ENCODE measurements at places on chromosomes 2 and 18.

GRCh38 chr2:114056294-114057143 is 166.6 kb downstream of the ACTR3 start:
- DNase-seq, result no peak

DNA sequence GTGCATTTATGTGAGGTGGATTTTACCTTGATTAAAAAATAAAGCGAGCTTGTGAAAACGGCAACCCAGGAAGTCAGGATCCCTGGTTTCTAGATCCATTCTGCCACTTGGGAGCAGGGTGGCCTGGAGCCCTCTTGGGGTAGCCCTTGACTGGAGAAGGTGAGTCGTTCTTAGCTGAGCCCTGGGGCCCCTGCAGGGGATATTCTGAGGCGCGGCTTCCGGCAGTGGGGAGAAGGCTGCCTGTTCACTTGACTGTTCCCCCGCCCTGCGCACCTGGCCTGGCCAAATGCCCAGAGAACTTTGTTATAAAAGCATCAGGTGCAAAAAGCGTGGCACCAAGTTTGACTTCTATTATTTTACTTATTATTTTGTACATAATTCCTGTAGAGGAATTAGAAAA is 221.9 kb downstream of the DYSF start:
- no peak for DNase-seq

DNA sequence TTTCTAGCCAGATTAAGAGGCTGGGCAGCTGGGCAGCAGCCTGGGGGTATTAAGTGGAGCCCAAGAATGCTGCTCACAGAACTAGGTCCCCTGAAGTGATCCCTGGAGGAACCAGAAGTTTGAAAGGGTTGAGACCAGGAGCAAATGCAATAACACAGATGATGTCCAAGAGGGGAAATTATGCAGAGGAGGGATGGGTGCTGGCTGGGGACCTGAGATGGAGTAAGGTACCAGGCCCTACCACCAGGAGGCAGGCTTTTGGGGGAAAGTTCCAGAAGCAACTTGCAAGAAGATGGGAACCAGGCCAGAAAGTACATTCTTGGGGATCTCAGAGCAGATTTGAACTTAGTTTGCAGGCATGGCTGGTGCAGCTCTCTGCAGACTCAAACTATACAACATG is 175.1 kb downstream of the NCK2 start:
- peak; percentile 53 for DNase-seq

DNA sequence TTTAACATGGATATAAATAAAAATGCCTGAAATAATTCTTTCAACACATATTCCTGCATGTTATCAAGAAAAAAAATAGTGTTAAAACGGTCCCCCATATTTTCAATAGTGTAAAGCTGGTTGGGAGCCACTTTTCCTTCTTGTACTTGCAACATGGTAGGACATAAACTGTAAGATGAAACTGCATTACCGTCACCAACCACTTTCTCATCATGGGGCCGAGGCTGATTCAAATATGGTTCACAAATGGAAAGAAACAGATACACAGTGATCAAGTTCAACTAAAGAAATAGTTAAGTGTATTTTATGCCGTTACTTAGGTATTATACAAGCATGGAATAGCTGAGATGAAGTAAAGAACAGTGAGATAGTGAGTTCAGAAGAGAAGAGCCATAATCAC is 360.7 kb downstream of the ZEB2 start:
- no peak for DNase-seq

DNA sequence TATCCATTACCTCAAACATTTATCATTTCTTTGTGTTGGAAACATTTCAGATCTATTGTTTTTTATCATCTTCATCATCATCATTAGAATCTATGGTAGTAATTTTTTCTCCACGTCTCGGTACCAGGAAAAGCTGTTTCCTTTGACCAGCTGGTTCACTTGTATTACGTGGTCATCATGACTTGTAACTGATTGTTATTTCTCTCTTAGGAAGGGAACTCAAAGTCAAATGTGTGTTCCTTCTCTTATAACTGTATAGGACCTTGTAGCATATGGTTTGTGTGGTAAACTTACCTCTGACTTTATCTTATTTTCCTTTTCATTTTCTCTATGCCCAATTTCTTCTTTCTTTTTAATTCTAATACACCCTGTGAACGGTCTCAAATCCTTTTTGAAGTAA is 16.5 kb downstream of the NCOA1 start:
- no peak for DNase-seq

DNA sequence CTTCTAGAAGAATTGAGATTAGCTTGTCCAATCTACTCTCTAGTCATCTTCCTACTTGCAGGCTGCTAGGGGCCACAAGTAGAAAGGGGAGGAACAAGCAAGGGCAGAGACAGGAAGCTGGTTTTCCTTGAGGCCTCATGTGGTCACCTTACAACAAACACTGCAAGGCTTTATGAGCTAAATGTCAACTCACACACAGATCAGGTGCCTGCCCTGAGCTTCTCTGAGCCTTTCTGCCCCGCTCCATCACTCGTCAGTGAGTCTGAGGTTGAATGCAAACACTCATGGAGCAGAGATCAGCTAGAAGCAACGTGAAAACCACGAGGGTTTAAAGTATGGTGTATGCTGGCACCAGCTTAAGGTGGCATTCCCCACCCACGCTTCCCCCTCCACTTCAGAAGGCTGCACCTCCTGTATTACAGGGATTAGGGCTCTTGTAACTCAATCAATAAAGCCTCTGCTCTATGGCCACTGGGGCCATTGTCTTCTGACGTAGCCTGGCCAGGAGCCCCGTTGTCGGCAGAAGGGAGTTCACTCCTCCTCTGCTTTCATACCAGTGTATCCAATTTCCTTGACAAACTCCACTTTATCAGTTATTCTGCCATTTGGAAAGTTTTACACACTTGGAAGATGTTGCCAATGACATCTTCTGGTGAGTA is 5.4 kb upstream of the CRYGC start:
- DNase-seq, result no peak

GRCh38 chr2:158024288-158024898 is 77.3 kb upstream of the UPP2 start:
- DNase-seq, result peak; percentile 69

DNA sequence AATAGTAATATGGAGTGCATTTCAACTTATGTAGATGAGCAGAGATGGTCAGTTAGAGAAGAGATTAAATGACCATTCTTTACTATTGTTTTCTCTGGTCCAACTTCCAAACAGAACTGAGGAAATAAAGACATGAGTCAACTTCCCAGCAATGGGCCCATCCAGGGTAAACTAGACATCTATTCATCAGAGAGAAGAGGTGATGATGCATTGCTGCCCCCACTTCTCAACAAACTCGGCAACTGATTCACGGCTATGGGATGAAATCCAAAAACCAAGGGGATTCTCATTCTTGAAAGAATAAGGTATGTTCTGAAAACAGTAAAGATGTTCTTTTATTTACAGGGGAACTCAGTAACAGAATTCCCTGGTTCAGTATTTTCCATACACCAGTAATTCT is 190.7 kb downstream of the RDH14 start:
- no peak for DNase-seq

- no peak for DNase-seq
Measured at GRCh38 chr2:68878753-68879152, 7.6 kb upstream of the BMP10 start.

GRCh38 chr2:149906886-149907285 is 319.3 kb upstream of the MMADHC start:
- no peak for DNase-seq

DNA sequence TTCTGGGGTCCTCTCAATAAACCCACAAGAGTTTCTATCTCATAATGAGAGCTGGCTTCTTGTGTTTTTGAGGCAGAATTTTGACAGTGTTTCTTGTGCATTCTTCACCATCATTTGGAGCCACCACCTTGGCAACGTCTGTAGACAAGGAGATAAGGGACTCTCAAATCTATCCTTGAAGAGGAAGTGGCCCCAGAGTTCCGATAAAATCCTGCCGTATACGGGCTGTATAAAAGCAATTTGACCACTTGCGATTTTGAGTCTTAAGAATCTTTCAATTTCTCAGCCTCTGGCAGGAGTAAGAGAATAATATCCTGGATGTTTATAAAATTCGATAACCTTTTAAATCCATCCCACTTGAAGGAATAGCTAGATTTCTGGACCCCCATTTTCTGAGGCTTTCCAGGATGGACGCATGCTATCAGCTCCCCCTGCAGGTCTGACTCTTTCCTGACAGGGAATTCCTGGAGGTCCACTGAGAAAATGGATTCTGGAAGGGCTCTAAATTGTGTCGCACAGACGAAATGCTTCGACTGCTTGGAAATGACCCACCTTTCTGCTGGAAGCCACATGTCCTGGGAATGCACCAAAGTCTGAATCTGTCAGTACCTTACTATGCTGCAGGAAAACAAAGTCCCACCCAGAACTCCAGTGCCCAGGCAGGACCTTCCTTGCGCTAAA is 54.1 kb downstream of the E2F6 start:
- no peak for DNase-seq

- no peak for DNase-seq
Measured at GRCh38 chr2:137910641-137911040, 53.6 kb upstream of the HNMT start.

GRCh38 chr2:239760596-239760995 is 264.5 kb downstream of the NDUFA10 start:
- DNase-seq, result no peak

DNA sequence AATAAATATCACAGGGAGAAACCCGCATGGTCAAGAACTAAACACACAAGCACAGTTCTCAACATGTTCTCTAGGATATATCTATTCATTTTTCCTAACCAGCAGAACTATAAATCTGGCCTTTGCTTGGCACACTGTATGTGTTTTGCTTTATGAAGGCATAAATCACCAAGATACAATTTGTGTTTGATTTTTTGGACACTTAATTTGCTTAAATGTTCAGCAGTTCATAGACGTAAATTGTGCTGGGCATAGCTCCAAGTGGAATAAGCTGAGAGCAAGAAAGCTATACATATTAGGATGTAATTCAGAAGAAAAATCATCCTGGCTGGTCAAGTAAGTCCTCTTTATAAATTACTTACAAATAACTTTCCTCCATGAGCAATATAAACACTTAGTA is 341.5 kb upstream of the ATP5MC3 start:
- no peak for DNase-seq

- DNase-seq, result no peak
Measured at GRCh38 chr2:141079231-141079630, 1051.6 kb downstream of the LRP1B start.

GRCh38 chr2:223058952-223059716 is 7.1 kb downstream of the KCNE4 start:
- no peak for DNase-seq

- no peak for DNase-seq
Measured at GRCh38 chr2:207202645-207203044, 36.9 kb upstream of the KLF7 start.

DNA sequence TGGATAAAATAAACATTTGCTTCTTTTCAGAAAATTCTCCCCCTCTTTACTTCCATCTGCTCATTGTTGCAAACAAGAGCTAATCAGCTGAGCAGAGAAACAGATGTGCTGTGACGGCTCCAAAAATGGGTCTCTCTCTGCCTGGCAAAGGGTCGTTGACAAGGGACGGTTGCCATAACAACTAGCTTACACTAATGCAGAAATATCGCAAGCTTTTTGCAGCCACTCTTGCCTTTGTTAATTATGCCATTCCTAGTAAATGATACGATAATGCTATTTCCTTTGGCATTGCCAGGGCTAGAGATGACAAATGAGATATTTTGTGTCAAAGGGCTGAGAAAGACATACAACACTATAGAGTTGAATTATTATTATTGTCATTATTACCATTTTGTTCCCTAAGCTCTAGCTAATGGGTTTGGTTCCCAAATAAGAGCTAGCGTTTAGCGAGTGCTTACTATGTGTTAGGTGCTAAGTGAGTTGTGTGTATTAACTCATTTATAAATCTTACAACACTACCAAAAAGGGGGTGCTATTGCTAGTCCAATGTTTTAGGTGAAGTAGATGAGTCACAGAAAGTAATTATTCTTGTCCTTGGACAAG is 46.8 kb downstream of the MYO3B start:
- no peak for DNase-seq

- DNase-seq, result no peak
Measured at GRCh38 chr18:58682429-58683069, 11.3 kb downstream of the MALT1 start.

DNA sequence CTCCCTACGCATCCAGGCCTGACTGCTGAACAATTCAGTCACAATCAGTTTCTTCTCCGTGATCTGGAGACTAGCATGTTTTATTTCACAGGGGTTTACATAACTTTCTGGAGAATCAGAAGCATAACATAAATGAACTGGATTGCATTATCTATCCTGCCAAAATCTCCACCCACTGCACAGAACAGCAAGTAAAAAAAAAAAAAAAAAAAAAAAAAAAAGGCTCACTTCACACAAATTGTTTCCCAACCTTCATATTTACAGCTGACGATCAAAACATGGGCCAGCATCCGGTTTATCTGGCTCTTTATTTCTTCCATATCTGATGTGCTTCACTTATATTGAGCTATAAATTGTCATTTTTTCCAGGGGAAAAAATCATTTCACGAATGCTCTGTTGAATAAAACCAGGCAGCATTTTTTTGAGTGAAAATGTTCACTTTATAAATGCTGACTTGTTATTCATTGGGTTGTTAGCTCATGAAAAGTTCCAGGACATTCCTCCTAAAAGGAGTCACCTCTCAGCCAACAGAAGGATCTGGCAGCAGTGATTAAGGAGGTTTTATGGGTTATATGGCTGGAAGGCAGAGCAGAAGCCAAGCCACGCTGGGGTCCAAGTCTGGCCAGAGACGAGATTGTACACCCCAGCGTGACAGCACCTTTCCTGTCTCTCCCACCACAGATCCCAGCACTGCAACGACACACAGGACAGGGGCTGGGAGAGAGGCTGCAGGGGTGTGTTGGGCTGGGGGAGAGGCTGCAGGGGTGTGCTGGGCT is 51.2 kb upstream of the GLI2 start:
- no peak for DNase-seq

- DNase-seq, result no peak
Measured at GRCh38 chr2:56177420-56178220, 6.2 kb upstream of the CCDC85A start.

DNA sequence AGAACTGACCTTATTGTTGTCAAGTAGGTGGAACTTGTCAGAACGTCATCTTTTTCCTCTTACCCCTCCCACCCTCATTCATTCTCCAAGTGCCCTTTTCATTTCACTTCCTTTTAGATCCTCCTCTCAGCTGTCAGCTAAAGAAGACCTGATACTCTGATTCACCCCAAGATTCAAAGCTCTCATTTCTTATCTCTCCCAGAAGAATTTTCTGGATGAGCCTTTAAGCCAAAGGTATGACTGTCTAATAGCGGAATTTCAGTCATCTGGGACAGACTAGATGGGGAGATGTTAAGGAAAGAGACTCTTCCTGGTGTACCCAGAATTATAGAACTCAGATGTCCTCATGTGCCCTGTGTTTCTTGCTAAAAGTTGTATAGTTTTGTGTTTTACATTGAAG is 53.9 kb downstream of the TCF7L1 start:
- no peak for DNase-seq

Data from stimulated activated CD4-positive, alpha-beta T cell treated with anti-CD3 and anti-CD28 coated beads, Interleukin-2, amount 100 ng/mL, for 24 hours (primary cell).